Renal cortical epithelial cell (primary cell): ENCODE measurements at places on chromosomes 16 and 17. TPM values are rescaled to one million over a fixed set of nuclear protein-coding genes. Genes with fewer than 3 reads are reported as not detected.

GRCh38 chr16:84761448-84762368, 58.1 kb upstream of the CRISPLD2 start:
- no peak for DNase-seq

- DNase-seq = no peak
Observed at GRCh38 chr17:75908201-75908600, 3.5 kb upstream of the MRPL38 start.

GRCh38 chr17:52071712-52072111, 86.8 kb downstream of the CA10 start:
- no peak for DNase-seq

- no peak for DNase-seq
Observed at GRCh38 chr17:2207815-2208515, 95.6 kb downstream of the SMG6 start.

DNA sequence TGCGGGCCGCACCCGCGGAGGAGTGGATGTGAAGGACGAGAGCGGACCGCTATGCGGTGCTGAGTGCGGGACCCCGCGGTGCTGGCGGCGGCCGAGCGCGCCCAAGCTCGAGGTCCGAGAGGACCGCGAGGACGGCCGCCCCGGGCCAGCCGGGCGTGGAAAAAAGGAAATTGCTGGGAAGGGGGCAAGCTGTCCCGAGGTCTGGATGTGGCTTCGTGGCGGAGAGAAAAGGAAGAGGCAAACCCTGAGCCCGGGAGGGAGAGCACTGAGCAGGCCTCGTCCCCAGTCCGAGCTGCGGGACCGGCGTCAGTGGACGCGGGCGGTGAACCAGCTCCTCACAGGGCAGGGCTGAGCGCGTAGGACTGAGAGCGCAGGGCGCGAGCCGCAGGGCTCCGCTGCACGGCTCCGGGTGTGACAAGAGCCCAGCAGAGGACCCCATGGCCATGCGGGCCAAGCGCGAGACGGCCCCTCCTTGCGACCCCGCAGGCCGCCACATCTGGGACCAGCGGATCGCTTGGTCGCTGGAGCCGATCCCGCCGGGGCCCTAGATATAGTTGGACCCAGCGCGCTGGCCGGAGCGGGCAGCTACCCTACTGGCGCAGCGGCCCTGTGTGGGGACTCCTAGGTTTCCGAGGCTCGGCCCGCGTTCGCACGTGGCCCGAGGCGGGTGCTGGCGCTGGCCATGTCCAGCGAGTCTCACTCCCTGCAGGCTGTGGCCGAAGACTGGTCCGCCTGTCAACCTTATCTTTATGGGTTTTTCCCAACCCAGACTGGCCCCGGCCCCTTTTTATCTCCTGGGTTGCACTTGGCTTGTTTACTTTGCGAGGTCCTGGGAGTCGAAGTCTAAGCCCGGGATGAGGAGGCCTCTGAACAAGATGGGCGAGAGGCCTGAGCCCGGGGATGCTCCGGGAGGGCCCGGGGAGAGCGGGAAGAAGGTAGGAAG, 2.4 kb downstream of the TBX4 start:
- no peak for DNase-seq

MYADML2 gene
- total RNA-seq = not detected in 2 replicates

DLX3 gene
- total RNA-seq = not detected in 2 replicates

GRCh38 chr17:49789243-49789578, 730 bp downstream of the KAT7 start:
- DNase-seq = no peak

DNA sequence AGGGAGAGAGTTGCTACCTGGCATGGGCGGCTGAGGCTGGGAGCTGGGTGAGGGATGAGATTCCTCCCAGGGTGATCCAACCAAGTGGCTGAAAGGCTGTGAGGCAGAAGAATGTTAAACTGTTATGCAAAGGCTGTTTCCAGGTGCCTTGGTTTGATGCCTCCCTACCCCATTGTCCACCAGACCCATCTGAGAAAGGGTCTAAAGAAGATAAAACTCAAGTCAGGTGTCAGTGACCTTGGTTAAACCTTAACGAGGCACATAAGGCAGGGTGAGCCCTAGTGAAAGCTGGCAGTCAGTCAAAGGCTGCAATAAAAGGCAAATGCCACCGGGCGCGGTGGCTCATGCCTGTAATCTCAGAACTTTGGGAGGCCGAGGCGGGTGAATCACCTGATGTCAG, 23.8 kb downstream of the LDHD start:
- peak; percentile 77 for DNase-seq

- DNase-seq = no peak
Observed at GRCh38 chr17:58334256-58334655, 5.7 kb upstream of the TSPOAP1 start.

GRCh38 chr16:77696149-77696548, 26.2 kb upstream of the NUDT7 start:
- DNase-seq = no peak

DNA sequence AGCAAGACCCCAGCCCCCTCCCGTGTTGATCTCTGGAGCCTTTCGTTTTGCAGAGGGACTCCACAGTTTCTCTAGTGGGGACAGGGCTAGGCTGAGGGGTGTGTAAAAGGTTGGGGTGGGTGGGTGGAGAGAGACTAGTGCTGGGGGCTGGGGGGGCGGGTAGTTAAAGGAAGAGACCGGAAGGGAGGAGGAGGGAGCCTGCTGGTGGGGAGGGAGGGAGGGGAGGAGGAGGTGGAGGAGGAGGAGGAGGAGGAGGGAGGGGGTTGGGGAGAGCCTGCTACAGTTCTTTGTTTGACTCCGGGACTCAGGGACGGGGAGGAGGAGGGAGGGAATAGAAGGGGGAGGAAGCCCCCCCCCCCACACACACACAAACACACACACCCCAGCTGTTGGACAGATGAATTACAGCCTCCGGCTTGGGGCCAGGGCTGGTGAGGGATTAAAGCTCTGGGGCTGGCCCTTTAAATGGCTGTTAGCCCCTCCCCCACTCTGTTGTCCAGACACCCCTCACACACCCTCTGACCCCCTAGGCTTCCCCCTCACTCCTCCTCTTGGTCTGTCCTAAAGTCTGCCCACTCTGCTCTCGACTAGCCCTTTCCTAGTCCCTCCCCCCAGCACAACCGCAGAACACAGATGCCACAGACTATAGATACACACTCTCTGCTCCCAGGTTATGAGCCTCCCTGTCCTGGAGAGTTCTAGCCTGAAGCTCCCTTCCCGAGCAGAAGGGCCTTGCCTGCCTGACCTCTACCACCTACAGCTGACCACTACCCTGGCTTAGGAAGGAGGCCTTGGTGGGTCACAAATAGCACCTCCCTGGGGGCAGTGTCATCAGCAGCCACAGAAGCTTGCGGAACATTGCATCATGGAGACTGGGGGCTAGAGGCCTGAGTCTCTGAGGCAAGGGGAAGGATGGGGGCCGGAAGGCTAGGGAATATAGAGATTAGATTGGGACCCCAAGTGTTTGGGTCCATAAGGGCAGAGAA, 4.4 kb downstream of the KDM6B start:
- DNase-seq = peak; percentile 23

DNA sequence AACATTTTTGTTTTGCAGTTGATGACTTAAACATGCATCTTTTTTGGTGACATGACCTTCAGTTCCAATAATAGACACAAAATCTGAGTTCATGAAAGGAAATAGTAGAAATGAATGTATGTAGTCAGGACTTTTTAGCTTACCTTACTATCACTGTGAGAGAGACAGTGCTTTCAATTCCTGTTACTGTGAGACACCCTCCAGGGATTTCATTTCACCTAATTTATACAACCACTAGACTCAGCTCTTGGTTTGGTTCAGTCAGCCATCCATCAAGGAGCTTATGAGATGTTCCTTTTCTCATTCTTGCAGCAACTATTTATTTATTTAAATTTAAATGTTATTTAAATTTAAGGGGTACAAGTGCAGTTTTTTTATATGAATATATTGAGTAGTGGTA, 77.9 kb downstream of the MAP2K4 start:
- DNase-seq = no peak

LGALS9B gene
- not detected in 2 replicates for total RNA-seq

DNA sequence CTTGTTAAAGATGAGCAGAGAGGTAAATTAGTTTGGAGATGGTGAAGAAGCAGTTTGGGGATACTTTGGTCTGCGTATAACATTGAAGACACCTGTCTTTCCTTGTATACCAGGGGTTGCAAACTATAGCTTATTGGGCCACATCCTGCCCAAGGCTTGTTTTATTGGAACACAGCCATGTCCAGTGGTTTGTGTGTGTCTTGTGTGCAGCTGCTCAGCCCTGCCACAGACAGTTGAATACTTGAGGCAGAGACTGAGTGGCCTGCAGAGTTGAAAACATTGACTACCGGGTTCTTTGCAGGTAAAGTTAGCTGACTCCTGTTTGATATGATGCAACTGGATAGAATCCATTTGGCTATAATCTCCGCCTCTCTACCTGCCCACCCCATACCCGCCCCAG, 224.4 kb downstream of the PRKCA start:
- no peak for DNase-seq

DNA sequence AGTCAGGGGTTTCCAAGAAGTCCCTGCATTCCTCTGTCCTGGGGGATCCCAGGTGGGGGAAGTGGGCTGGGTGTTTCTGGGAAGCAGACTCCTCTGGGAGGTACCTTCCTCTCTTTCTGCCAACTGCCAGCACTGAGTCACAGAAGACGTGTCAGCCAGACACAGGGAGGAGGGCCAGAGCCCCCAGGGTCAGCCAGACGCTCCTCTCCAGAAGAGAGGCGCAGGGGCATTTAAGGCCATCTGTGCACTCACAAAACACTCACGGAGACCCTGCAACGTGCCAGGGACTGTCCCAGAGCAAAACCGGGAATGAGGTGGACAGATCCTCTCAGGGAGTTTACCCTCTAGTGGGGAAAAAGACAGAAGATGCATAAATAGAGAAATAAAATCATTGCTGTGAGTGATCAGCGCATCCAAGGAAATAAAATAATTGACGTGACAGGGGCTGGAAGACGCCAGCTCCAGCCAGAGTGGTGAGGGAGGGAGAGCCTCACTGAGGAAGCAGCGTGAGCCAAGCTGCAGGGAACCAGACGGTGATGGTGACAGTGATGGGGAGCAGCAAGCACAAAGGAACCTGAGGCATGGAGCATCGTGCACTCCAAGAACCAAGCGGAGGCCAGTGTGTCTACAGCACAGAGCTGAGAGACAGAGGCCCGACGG, 105.4 kb downstream of the ZNF423 start:
- no peak for DNase-seq

DNA sequence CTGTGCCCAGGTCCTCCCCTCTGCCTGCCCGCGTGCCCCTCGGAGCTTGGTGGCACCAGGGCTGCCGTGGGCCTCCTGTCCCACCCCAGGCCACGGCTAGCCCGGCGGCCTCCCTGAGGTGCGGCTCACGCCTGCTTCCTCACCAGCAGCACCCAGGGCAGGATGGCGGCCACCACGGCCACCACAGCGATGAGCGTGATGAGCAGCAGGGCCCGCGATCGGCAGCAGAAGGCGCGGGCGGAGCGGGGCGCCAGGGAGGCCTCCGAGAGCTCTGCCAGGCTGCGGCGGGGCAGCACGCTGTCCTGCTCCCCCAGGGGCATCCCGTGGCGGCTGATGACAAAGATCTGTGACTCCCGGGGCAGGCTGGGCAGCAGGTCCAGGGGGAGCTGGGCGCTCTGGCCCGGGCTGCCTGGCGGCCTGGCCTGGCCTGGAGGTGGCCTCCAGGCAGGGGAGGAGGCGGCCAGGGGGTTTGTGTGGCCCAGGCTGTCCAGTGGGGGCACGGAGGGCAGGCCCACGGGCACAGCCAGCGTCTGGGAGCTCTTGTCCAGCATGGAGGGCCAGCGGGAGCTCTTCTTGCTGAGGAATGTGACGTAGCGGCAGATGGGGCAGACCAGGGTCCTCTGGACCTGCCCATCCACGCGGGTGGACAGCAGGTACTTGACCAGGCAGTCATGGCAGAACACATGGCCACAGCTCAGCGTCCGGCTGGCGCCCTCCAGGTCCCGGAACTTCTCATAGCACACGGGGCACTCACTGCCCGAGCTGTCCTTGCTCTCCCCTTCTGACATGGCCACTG, 4.8 kb downstream of the RNF222 start:
- DNase-seq = no peak

SPN gene
- total RNA-seq = 0.05 TPM in 1 of 2 replicates, not detected in the other
